A375 (cell line): ENCODE measurements at places on chromosomes 2 and 18. TPM values are rescaled to one million over a fixed set of nuclear protein-coding genes. Genes with fewer than 3 reads are reported as not detected.

The EGR4 gene
- total RNA-seq = 0.05 TPM in 1 of 2 replicates, not detected in the other

The CCDC102B gene
- total RNA-seq = 52.6 and 64.2 TPM in 2 replicates

The NCKAP1 gene
- 35.8 and 37.6 TPM in 2 replicates for total RNA-seq

The SFTPB gene
- total RNA-seq = not detected in 2 replicates

The DUSP2 gene
- total RNA-seq = 17.0 and 18.2 TPM in 2 replicates

The CRYBA2 gene
- total RNA-seq = 4.2 TPM in 1 of 2 replicates, not detected in the other

The ABCG8 gene
- not detected in 2 replicates for total RNA-seq

The CPLX4 gene
- total RNA-seq = not detected in 2 replicates

The ZNF2 gene
- 0.80 and 1.0 TPM in 2 replicates for total RNA-seq

The GCG gene
- total RNA-seq = not detected in 2 replicates

The NPHP1 gene
- 3.7 and 5.7 TPM in 2 replicates for total RNA-seq

The CCDC85A gene
- total RNA-seq = 0.08 TPM in 1 of 2 replicates, not detected in the other

The SLC9A4 gene
- total RNA-seq = not detected in 2 replicates

The GAL3ST2 gene
- total RNA-seq = not detected in 2 replicates

The UGT1A10 gene
- not detected in 2 replicates for total RNA-seq

The RTP5 gene
- not detected in 2 replicates for total RNA-seq

The COL6A3 gene
- total RNA-seq = 7.3 and 8.0 TPM in 2 replicates

The SCYGR2 gene
- not detected in 2 replicates for total RNA-seq

The CIB4 gene
- not detected in 2 replicates for total RNA-seq

The FOXD4L1 gene
- 0.08 and 0.19 TPM in 2 replicates for total RNA-seq

The CCDC141 gene
- total RNA-seq = under 0.01 TPM in 1 of 2 replicates, not detected in the other

The CCL20 gene
- 1.3 TPM in 1 of 2 replicates, not detected in the other for total RNA-seq

The LAMA3 gene
- 0.98 and 1.1 TPM in 2 replicates for total RNA-seq

The SCN9A gene
- 0.38 and 1.1 TPM in 2 replicates for total RNA-seq

The STK11IP gene
- 26.5 and 31.3 TPM in 2 replicates for total RNA-seq
